ENCODE measurements at places on chromosomes 2 and 18.
A peak's percentile ranks its signal among the peaks of the same experiment; 100 is the strongest.

DNA sequence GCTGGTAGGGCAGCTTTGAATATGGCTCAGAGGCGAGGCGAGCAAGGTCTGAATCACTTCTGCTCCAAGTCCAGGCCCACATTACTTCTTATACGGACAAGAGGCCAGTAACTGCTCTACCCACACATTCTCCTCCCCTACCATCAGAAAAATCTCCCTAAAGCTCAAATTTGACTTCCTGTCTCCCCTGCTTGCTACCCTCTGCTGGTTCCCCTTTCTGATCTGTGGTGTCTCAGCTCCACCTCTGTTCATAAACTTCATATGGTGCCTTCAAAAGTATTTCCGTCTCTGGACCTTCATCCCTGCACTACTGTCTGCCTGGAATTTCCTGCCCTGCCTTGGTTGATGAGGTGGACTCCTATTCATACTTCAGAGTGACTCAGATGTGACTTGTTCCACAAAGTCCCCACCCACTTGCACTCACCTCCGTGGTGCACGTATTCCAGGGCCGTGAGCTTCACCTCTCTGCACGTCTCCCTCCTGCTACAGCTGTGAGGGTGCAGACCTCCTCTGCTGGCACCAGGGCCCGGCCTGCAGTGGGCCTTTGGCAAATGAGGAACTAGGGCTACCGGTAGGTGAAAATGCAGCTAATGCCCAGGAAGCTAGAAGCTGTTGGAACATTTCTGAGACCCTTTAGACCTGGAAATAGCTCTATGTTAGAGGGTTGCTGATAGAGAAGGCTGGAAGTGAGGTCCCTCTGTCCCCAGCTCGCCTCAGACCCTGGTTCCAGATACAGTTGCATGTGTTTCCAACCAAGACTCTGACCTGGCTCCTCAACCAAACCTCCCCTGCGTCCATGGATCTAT lies 24.6 kb upstream of the KCMF1 start:
- no peak for DNase-seq

DNA sequence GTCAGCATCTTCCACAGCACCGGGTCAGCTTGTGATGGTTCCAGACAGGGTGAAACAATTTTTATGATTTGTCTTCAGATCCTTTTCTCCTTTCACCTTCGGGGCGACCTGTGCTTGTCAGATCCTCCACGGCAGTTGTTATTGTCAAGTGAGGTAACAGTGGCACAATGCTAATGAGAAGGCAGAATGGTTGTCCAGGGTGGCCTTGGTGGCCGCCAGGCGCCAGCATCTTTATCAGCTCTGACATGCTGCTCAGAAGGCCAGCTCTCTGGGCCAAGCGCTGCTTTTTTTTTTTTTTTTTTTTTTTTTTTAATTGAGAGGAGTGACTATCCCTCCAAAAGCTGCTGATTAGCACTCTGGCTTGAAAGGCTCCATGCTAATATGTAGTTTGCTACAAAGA lies 52.3 kb upstream of the MGAT5 start:
- DNase-seq, result no peak

GRCh38 chr18:14085770-14086457 lies 46.3 kb downstream of the ZNF519 start:
- DNase-seq, result no peak

- DNase-seq, result peak; percentile 5
These were observed 65.2 kb downstream of the LDLRAD4 start for GRCh38 chr18:13283746-13284145.

DNA sequence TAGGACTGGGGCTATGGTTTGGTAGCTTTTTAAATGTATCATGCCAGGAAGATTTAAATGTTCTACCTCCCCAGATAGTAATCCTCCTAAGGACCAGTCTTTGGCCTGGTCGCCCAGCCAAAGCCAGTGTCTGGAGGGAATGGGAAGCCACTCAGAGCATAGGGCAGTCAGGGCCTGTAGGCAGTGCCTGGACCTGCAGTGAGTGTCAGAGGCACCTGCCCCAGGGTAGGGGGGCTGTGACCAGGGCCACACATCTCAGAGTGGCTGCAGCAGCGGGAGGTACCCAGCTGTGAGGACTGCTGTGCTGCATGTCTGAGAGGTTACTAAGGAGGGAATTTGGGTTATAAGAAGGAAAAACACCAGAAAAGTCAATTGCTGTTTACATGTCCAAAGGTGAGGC lies 57.7 kb downstream of the MYT1L start:
- DNase-seq, result no peak

DNA sequence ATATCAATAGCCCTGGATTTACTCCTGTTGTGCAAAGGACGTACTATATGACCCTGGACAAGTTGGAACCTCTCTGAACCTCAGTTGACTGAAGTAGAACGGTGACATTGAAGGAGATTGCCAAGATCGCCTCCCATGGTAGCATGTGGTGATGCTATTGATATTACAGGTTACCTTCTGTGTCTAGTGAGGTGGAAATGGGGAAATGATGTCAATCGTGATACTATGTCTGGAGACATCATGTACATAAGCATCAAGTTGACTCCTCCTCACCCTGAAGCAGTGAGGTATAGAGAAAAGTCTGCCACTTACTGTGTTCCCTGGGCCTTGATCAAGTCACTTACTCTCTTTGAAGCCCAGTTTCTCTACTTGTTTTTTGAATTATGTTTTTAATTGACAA lies 93.9 kb downstream of the KLF7 start:
- DNase-seq, result no peak

- DNase-seq, result no peak
These were observed 190.4 kb downstream of the PMAIP1 start for GRCh38 chr18:60090170-60090569.

DNA sequence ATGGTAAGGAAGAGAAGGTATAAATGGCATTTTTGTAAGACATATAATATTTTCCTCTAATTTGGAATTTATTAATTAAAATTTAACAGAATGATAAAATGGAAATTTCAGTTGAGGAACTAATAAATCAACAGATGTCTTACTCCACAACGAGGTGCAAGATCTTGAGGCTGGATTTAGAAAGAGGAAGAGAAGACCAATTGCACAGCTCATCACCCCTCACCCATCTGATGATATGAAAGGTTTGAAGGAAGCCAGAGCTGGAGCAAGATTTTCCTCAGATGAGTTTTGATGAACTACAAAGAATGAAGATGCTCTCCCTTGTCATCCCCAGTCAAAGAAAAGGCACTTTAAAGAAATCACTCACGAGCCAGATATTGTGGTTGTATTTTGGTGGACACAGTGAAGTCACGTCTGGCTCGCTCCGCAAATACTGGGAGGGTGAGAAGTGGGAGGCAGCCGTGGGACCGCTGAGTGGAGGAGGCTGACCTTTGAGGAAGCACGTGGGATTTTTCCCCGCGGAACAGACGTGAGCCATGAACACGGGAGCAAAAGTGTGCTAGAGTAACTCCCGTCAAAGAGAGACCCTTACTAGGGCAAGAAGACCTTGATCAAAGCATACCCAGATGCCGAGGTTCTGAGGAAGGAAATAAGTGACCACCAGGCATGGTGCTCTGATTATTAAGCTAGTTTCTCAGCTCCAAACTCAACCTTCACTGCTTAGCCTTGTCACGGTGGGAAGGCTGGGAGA lies 511.4 kb downstream of the RNF144A start:
- no peak for DNase-seq

GRCh38 chr2:224894356-224894755 lies 147.9 kb downstream of the DOCK10 start:
- DNase-seq, result no peak

DNA sequence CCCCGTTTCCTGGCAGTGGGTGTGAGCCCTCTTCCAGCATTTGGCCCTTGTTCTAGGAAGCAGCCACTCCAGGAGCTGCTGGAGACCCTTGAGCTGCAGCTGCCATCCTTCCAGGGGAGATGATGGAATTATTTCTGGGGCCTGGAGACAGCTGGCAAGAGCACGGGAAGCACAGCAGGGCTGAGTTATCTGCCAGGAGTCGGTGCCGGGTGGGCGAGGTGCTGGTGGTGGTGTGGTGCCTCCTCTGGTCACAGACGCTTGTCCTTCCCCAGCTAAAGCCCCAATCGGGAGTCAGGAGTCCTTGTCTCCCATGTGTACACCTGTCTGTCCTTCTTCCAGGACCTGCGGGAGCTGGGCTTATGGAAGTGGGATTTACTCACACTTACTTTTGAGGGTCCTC lies 36.0 kb downstream of the DPYSL5 start:
- DNase-seq, result no peak

DNA sequence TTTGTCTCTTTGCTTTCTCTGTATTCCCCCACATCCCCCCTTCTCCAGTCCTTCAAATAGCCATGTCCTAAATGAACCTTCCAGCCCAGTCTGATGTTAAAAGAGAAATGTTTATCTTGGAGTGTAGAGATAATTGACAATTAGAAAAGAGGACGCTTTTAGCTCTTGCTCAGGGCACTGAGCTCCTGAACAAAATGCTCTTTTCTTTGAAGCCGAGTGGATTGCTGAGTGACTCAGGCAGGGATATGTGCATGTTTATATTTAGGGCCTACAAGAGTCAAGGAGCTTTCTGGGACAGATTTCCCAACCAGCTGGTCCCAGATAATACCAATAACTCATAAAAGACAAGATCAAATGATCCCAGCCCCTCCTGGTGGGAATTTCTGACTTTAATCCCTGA lies 88.0 kb upstream of the SETBP1 start:
- DNase-seq, result no peak

DNA sequence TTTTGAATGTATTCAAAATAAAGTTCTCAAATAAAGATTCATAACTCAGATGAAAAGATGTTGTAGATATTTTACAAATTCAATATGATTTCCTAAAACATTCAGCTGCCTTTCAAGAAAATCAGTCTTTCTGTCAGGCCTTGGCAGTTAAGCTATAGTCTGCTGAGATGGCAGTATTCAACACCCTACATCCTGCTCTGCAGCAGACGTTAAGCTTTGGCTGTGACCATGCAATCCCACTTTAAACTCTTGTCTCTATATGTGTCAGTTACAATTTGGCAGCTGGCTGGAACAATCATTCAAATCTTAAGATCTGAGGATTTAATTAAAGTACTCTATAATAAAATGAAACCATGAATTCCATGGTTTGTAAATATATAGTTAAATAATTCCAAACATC lies 567.3 kb upstream of the ZNF804A start:
- DNase-seq, result no peak

DNA sequence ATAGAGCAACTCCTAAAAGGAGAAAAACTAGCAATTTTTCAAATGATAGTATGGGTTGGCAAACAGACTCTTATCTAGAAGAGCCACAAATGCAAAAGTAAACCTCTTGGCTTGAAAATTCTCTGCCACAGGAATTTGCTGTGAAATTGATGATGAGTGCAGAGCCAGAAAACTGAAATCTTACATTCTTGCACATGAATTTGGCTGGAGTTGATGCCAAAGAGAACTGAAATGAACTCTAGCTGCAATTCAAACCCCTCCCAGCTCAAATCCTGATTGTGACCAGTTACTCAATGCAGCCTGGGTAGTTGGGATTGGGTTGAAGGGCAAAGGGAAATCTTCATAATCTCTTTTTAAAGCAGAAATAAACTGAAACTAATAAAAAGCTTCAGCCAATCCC lies 266.6 kb downstream of the PDE11A start:
- no peak for DNase-seq

GRCh38 chr2:83368916-83369315 lies 1090.2 kb downstream of the SUCLG1 start:
- DNase-seq, result no peak

- no peak for DNase-seq
These were observed 27.7 kb downstream of the EIF2AK3 start for GRCh38 chr2:88599527-88599926.

DNA sequence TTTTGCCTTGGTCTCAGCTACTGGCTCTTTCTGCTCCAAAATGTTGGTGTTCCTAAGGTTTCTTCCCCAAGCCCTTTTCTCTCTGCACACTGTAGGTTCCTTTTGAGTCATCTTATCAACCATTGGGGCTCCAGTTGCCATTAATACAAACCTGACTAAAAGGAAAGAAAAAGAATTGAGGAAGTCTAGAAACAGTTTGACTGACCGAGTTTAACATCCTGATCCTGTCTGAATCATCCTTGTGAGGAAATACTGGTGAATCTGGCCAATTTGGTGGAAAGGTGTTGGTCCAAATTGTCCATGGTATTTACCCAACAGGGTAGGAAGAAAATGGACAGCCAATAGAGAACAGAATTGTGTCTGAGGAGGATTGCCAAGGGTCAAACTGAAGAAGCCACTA lies 38.3 kb downstream of the CRYGD start:
- no peak for DNase-seq

GRCh38 chr18:58447402-58448095 lies 181.3 kb downstream of the ALPK2 start:
- peak; percentile 48 for DNase-seq

GRCh38 chr18:41370740-41371139 lies 584.3 kb upstream of the PIK3C3 start:
- no peak for DNase-seq

DNA sequence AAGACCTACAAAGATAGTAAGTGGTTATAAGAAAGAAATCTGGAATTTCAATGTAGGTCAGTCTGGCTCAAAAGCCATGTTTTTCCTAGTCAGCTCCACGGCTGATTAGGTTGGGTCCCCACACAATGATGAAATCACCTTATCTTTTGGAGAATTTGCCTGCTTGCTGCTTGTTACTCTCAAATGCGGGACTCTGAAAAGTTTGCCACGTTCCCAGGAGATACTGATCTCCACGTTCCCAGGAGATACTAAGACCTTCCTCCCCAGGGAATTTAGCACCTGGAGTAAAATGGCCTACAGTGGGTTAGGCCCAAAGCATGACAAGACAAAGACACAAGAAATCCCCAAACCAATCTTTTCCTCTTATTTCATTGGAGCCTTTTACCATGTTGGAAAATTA lies 449.6 kb downstream of the TNS1 start:
- DNase-seq, result no peak

DNA sequence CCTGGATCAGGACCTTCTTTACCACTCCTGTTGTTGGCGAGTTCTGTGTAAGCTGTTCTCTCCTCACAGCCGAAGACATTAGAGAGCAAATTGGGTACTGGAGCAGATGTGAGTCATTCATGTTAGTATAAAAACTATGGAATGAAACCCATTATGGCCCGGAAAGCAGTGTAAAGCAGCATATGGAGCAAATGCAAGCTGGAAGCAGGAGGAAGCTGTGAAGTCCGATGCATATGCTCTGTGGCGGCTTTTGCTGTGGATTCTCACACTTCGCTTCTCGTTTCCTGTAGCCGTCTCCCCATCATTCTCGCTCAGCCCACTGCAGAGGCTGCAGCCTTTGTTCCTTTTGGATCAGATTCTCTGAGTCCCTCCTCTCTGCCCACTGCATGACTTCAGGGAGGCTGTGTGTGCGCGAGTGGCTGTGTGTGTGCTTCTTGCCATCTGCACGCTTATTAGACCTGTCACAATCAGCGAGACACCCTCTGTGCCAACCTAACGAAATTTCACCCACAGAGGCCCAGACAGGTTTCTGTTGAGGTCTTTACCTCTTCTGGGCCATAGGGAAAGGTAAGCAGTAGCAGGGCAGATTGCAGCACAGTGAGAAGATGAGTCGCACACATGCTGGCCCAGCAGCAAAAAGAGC lies 3.3 kb upstream of the GALNT14 start:
- no peak for DNase-seq

DNA sequence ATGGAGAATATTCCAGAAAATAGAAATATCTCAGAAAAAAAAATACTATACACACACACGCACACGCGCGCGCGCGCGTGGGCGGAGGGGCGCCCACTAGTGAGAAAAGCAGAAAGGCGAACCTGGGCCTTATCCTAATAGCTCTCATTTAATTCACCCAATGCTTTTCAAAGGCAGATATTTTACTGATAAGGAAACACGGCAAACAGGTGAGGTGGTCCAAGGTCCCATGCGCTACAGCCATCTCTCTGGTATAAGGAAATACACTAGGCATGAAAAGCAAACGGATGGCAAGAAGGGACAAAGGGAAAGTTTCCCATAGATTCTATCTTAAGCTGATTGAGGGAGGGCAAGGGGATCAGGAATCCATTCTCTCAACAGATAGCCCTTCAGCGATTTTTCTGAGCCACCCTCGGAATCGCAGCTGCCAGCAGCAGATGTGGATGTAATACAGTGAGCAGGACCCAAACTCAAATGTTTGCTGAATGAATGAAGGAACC lies 136.7 kb downstream of the TMEM247 start:
- no peak for DNase-seq
